AG10803 (cell line): ENCODE measurements at places on chromosomes 12 and 14.
A peak's percentile ranks its signal among the peaks of the same experiment; 100 is the strongest.

DNA sequence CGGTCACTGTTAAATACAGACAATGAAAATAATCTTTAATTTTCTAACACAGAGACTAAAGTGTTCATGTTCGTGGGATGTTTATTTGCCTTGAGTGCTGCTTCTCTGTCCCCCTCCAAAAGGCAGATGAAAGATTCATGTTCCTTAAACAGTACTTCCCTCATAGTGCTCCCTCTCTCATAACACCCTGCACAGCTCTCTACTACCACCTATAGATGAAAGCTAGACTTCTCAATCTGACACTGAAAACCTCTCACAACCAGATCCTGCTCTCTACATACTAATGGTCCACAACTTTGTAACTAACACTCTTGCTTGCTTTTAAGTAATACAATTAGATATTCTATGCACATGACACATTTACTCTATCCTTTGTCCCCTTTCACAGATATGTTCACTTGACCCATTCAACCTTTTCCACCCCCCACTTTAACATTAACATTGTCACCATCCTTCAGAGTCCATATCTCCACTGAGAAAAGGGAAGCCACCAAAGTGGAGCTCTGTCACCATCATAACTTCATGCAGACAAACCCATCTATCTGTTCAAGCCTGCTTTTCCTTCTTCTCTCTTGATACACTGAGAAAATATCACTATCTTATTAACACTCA lies 266.4 kb upstream of the USP15 start:
- peak; percentile 16 for DNase-seq

DNA sequence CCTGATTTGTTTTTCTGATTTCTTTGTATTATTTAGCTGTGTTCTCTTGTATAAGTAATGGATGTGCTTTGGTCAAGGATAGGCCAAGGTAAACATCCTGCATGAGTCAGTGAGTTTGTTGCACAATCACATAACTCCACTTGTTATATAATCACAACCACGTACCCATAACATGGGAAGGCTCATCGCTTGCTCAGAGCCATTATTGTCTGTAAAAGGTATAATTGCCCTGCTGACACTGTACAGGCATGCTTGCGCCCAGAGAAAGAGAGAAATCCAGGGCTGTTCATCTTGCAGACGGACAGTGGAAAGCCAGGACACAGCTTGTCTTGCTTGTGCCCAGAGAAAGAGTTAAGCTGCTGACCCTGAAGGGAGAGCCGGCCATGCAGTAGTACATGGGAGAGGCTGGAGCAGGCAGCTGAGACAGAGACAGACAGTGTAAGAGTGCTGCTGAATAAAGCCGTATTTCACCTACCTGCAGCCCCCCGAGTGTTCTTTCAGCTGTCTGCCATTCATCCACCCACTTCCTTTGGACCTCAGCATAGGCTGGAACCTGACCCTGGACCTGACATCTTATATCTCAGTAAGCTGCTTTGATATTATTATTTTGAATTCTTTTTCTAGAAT lies 174.7 kb upstream of the DAAM1 start:
- peak; percentile 44 for DNase-seq

GRCh38 chr14:67764496-67764895 lies 51.9 kb downstream of the ZFYVE26 start:
- no peak for DNase-seq

GRCh38 chr12:54363618-54364017 lies 668 bp downstream of the GPR84 start:
- no peak for DNase-seq

- DNase-seq = no peak
These were observed 30.4 kb downstream of the PPP1R13B start for GRCh38 chr14:103816991-103817390.

- no peak for DNase-seq
These were observed 2.2 kb downstream of the AMN1 start for GRCh38 chr12:31726575-31726974.

DNA sequence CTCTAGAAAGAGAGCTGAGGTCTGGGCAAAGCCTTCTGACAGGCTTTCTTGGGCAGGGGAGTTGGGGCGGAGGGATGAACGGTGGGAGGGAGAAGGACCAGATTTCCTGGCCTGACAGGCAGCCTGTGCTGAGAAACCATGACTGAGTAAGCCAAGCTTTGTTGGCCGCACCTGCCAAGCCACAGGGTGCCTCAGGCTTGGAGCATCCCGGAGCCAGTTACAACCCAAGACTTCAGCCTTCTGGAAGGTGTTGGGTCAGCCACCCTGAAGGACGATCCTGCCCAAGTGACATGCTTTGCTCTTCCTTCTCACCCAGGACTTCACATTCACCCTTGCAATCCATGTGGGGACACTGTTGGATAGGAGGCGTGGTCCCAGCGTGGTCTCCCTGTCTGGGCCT lies 21.0 kb upstream of the AQP2 start:
- DNase-seq = no peak

GRCh38 chr14:73909681-73910080 lies 23.0 kb downstream of the ZNF410 start:
- DNase-seq = no peak

DNA sequence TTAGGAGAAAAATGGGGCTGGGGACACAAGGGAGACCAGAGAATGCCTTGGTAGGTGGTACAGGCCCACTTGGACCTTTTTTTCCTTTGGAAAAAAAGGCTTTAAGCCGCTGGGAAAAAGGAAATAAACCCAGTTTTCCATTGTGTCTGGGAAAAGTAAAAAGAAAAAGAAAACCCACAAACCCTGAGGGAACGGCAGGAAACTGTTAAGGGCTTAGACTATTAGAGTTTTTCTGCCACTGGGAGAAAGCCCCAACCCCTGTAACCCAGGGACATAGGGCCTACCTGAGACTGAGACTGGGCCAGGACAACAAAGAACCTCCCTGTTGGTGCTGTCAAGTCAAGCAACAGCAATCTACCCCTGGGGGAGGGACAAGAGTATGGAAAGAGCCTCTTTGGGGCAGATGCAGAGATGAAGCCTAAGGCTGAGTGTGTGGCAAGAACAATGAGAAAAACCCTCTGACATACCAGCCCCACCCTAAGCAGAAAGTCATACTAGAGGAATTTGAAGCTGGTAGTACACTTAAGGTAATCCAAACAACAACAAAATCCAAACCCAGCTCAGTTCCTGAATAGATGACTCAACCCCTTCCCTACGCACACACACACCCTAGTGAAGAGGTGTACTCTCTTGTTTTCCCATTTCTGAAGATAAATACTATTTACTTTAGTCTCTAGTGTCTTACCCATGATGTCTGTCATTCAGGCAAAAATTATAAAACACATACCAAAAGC lies 22.8 kb downstream of the ATF1 start:
- DNase-seq = peak; percentile 97
